NCI-H446 (cell line): ENCODE measurements at places on chromosomes 7 and 10.

DNA sequence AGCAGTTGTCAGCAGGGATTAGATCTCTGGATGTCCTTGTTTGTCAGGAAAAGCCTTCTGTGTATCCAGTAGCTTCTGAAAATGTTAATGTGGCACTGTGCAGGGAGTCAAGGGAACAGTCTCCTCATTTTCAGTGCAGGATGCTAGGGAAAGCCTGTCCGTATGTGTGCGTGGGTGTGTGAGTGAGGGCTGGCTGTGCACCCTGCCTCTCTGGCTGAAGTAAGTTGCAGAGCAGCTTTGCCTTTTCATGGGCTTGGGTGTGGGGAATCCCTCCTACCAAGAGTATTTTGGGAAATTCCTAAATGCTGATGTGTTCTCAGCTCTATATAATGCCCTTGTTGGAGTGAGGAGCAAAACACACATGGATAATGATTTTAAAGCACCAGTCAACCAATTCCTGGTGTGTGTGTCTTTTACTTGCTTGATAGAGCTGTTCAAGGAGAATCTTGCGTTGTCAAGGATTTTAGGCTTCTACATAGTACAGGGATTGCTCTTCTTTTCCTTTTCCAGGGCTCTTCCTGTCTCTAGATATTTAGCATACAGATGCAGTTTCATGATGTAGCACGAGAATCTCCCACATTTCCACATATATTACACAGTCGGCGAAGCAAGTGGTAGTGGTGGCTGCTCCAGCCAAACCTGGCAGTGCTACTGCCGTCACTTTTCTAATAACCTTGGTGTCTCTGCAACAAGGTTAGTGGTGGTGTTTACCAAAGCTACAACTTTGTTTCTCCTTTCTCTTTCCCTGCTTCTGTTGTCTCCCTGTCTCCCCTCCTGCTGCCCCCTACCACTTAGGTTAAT, 92.8 kb downstream of the MCU start:
- no peak for DNase-seq

DNA sequence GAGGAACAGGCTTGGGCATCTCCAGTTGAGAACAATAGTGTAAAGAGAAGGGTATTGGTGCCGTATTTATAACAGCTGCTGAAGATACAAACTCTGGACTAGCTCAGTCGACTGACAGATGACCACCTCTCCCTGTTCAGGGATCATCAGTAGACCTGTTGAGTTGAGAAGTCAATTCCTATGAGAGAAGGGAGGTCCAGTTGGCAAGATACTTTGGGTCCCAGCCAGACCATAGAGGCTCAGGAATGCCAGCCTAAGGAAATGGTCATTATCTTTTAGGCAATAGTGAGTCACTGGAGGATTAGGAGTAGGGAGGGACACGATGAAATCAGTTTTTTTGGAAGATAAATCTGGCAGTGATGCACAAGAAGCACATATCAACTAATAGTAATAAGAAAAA, 202.9 kb downstream of the TRIL start:
- DNase-seq, result no peak

GRCh38 chr7:22563621-22564241, 63.7 kb upstream of the STEAP1B start:
- no peak for DNase-seq

DNA sequence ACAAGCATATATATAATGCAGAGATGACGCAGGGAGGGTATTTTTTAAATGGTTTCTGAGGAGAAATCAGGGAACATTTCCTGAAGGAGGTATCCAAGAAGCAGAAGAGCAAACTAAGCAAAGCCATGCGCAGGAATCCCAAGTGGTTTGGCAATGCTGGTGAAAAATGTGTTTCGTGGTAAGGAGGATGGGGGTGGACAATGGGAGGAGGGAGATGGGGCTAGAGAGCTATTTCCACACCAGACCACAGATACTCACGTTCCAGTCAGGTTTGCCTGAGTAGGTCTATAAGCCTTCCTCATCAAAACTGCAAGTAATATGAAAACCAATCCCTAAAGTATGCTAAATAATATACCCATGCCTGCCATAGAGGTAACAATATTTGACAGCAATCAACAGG, 223.7 kb upstream of the MKLN1 start:
- no peak for DNase-seq

GRCh38 chr7:139767561-139767982, 10.2 kb downstream of the HIPK2 start:
- no peak for DNase-seq

- no peak for DNase-seq
These were observed 19.3 kb downstream of the PTEN start for GRCh38 chr10:87882555-87883294.

DNA sequence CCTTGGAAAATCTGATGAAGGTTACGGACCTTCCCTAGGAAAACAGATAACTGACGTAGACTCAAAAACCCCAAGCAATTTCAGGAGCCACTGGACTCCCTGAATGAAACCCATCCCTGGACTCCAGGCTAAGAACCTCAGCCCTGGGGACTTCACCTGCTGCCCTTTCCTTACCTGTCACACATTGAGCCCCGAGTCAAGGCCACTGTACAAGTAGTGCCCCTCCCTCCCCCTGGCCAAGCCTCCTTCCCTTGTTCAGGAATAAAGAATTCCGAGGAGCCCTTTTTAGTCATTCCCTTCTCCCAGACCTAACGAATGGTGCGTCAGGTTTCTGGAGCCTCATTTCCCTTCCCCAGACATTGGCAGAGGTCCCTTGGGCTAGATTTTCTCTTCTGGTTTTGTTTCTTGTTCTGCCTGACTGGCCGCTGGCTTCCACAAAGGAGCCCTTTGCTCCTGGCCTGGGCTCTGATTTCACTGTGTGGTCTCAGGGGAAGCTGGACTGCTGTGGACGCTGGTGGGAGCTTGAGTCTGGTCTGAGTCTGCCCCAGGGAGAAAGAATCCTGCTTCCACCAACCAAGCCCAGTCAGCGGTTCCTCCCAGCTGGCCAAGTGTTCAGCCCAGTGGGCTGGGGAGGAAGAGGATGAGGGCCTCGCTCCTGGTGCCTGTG, 31.7 kb downstream of the ZNF775 start:
- DNase-seq, result no peak

- no peak for DNase-seq
These were observed 90.7 kb upstream of the C1QL3 start for GRCh38 chr10:16612115-16612980.

- DNase-seq, result no peak
These were observed 253.6 kb downstream of the CNTNAP2 start for GRCh38 chr7:146370171-146370570.

GRCh38 chr7:2093215-2093842, 139.4 kb downstream of the MAD1L1 start:
- no peak for DNase-seq

- no peak for DNase-seq
These were observed 88.4 kb downstream of the FAS start for GRCh38 chr10:89078724-89079672.

DNA sequence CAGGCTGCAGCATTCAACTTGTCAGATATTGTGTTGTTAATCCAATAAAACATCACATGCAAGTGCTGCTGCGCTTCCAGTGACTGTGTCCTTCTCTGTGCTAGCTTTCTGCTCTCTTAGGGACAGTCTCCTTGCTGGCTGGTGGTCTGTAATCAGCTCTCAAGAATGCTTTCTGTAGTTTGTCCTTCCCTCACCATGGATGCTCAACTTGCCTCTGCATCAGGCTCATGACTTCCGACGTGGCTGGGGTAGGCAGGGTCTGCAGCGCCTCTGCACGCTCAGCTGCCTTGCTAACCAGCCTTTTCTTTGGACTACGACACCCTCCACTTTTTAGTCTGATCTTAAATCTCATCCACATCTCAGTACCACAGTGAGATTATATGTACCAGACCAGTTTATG, 58.3 kb downstream of the MMRN2 start:
- no peak for DNase-seq

GRCh38 chr7:81469153-81469868, 300.5 kb downstream of the HGF start:
- no peak for DNase-seq

DNA sequence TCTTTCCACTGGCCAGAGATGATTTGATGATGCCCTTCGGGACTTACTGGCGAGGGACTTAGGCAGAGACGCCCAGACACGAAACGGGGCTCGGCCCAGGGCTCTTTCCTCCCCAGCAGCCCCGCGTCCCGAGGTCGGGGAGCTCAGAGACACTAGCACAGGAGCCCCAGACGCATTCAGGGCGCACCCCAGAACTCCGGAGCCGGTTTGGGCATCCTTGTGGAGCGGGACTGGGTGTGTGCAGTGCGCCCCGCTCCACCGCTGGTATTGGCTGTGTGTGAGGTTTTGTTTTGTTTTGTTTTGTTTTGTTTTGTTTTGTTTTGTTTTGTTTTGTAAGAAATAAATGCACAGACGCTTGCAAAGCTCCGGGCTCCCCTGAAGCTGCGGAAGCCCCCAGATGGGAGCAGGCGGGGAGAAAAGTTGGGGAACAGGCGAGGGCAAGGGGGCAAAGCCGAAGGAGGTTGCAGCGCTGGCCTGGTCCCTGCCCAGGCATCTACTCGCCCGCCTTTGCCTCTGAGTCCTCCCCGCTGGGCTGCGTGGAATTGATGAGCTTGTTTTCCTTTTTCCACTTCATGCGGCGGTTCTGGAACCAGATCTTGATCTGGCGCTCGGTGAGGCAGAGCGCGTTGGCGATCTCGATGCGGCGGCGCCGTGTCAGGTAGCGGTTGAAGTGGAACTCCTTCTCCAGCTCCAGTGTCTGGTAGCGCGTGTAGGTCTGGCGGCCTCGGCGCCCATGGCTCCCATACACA, 1.9 kb upstream of the HOXA5 start:
- DNase-seq, result no peak
